ENCODE measurements at places on chromosomes 7 and 10. TPM values are rescaled to one million over a fixed set of nuclear protein-coding genes. Genes with fewer than 3 reads are reported as not detected.

Gene EVX1
- not detected for total RNA-seq

Gene ACTR3C
- total RNA-seq, result 0.06 TPM

Gene CALCR
- not detected for total RNA-seq

Gene ZNF425
- 1.3 TPM for total RNA-seq

Gene SFRP5
- 3.0 TPM for total RNA-seq

Gene HOXA4
- 4.1 TPM for total RNA-seq

Gene SNX10
- total RNA-seq, result 54.2 TPM

Gene SCIN
- total RNA-seq, result 0.06 TPM

Gene ACBD7
- 10.2 TPM for total RNA-seq

DNA sequence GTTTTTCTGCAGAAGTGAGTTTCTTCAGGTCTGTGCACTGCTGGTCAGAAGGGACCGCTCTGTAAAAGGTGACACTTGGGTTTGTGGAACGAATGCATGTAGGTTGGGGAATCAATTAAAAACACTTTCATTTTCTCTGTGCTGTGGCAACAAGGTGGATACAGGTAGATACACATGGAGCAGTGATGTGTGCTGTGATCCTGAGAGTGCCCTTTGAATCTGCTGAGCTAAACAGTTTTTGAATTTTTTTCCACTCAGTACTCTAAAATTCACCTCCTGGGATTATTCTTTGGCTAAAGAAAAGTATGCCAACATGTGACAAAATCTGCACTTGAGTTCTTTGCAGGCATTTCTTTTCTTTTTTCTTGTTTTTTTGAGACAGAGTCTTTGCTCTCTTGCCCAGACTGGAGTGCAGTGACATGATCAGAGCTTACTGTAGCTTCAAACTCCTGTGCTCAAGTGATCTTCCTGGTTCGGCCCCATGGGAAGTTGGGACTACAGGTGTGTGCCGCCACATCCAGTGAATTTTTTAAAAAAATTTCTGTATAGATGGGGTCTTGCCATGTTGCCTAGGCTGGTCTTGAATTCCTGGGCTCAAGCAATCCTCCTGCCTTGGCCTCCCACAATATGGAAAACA lies 338.9 kb downstream of the EXOC4 start:
- DNase-seq, result no peak

GRCh38 chr10:132595021-132595420 lies 57.4 kb downstream of the INPP5A start:
- DNase-seq, result no peak

GRCh38 chr10:53536322-53536721 lies 763.7 kb upstream of the MBL2 start:
- DNase-seq, result no peak

GRCh38 chr10:26952094-26952493 lies 91.3 kb upstream of the ABI1 start:
- no peak for DNase-seq

GRCh38 chr7:45919231-45919784 lies 1.8 kb downstream of the IGFBP3 start:
- DNase-seq, result no peak

DNA sequence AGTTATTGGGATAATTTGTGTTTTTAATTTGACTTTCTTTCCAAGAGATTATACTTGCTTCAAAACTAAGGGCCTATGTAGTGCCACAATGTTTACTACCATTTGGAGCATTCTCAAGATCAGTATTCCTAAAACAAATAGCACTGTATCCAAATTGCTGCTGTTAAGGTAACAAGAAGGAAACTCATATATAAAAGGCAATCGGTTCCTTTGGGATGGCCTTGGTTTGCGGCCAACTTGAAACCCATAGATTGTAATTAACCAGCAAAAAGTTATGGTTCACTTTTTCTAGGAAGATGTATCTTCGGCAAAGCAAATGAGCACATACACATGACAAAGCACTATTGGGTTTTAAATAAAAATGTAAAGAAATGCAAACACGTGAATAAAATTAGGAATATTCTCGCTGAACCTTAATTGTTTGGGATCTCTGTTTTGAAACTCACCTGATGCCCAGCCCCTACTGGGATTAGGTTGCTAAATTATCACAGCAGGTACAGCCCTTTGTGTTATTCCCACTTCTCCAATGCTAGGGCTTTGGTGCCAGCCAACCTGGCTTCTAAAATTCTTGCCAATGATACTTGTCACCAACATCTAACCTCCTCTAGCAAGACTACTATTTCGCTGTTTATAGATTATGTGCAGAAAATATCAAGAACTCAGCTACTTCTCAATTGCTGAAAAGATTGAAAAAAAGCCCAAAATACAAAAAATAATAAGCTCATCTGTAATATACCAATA lies 16.0 kb downstream of the CDNF start:
- no peak for DNase-seq

DNA sequence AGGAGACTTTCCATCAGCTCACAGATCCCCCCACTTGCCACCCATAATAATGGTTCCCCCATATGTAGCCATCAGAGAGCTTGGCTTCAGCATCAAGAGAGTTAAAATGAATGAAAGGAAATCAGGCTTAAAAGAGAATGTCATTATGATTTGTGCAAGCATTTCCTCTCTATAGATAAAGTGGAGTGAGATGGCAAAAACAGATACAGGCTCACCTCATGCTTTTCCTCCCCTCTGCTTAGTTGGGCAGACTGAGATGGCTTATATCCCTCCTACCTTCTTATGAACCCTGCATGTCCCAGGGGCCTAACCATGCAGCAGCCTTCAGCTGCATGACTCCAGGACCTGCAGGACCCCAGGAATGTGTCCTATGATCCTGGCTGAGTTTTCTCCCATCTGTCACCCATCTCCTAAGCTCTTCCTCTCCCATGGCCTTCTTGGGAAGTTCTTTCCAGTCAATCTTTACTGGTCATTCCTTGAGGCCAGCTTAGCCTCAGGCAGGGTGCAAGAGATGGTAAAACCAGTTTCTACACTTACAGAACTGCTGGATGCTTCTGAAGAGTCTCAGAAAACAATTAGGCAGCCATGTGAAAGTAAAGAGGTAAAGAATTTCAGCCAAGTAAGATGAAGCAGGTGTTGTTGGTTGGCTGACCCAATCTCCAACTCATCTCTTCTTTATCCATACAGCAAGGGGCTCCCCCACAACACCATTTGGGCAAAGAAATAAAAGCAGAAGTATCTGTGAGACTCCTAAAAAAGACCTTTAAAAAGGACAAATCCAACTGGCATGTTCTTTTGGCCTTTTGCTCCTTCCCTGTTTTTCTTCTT lies 159.7 kb downstream of the RTKN2 start:
- DNase-seq, result no peak

- peak; percentile 91 for DNase-seq
Observed at GRCh38 chr7:40221836-40222235, 87.0 kb downstream of the SUGCT start.

GRCh38 chr7:81256991-81257390 lies 338.1 kb upstream of the SEMA3C start:
- peak; percentile 44 for DNase-seq

DNA sequence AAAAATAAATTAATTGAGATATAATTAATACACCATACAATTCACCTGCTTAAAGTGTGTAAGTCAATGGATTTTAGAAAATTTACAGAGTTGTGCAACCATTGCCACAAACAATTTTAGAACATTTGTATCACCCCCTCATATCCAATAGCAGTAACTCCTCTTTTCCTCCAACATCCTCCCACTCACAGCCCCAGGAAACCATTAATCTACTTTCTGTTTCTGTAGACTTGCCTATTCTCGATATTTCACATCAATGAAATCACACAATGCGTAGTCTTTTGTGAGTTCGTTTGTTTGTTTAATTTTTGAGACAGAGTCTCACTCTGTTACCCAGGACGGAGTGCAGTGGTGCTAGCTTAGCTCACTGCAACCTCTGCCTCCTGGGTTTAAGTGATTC lies 13.7 kb upstream of the HERC4 start:
- peak; percentile 21 for DNase-seq

DNA sequence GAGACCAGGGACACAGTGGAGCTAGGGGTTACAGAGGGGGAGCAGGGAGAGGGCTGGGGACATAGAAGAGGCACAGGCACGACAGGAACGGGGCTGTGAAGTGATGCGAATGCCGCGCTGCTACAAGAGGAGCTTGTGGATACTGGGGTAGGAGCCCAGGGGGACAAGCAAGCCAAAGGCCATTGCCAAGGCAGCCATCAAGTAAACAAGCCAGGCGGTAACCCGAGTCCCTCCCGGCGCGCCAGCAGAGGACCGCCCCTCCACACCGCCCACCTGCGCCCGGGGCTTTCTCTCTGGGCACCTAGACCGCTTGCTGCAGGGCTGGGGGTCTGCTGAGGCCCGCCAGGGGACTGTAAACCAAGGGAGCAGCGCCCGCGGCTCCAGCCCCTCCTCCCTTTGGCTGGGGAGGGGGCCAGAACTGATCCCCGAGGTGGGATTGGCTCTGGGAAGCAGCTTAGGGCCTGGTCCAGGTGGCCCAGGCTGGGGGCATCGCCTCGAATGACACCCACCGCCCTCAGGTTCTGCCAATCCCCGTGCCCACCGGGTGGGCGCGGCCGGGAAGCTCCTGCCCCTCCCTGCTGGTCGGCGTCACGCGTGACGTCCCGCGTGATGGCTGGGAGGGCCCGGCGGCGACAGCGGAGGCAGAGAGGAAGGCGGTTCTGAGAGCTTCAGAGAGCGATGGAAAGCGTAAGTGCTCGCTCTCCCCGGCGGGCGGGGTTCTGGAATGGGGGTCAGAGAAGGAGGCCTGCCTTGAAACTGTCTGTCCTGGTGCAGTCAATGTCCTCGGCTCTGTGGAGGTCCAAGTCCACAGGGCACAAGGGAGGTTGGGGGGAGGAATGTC lies 982 bp downstream of the SFXN3 start:
- peak; percentile 66 for DNase-seq

DNA sequence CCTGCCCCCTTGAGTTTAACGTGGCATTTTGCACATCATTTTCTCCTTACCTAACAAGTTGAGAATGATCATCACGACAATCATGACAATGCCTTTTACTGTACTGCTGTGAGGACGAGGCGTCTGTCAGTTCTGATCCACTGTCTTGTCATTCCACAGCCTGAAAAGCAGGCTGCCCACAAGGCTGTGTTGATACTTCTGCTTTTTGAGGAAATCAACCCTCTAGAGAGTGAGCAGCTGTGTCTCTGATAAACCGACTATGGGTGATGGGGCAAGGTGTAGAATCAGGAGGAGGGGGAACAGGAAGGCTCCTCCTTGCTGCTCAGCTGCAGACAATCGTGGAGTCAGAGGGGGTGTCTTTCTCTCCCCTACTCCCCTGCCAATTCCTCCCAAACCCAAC lies 30.6 kb upstream of the C10orf120 start:
- DNase-seq, result no peak

DNA sequence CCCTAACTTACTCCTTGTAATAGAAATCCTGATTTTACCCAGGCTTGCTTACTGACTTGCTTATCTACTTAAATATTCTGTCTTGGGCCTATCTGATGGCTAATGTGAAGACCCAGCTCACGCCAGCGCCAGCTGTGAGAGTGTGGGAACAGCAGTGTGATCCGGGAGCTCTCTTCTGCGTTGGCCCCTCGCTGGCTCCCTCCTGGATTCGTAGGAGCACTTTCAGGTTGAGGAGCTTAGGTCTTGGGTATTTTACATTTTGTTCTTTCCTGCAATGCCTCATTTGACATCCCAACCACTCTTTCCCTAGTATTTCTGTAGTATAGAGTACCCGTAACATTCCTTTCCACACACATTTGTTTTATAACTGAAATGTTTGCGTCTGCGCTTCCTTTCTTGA lies 51.7 kb downstream of the CREM start:
- DNase-seq, result no peak

GRCh38 chr7:37117292-37117691 lies 331.4 kb downstream of the ELMO1 start:
- DNase-seq, result no peak

DNA sequence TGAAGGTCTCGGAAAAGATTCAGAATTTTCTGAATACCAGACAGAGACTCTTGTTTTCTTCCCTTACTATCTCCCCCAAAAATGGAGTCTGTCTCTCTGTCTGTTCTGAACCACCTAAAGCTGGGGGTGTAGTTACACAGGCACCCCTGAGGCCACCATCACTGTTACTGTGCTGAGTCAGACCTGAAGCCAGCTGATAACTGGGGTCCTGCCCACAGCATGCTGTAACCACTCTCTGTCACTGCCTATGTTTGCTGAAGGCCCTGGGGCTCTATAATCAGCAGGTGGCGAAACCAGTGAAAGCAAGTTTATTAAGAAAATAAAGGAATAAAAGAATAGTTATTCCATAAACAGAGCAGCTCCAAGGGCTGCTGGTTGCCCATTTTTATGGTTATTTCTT lies 575.2 kb upstream of the POT1 start:
- DNase-seq, result no peak

DNA sequence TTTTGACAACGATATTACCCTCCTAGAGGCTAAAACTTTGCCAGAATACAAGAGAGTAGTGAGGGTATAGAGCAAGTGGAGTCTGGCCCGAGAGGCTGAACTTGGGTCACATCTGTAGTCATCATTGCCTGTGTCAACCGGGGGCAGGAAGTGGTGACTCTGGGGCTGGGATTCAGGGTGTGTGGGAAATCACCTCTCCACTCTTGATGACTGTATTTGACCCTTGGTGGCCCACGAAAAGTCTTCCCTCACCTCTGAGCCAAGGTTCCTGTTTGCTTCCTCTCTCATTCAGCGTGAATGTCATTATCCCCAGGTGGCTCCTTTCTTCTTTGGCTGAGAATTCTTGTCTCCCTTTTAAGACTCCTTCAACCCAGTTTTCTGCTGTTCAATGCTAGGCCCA lies 240.4 kb downstream of the ABCA13 start:
- DNase-seq, result no peak

- DNase-seq, result no peak
Observed at GRCh38 chr7:144908943-144909556, 73.2 kb upstream of the TPK1 start.

GRCh38 chr10:110858297-110858934 lies 13.3 kb upstream of the PDCD4 start:
- DNase-seq, result no peak

GRCh38 chr10:68668231-68668630 lies 52.8 kb upstream of the CCAR1 start:
- DNase-seq, result no peak

GRCh38 chr7:131328377-131329175 lies 900 bp downstream of the MKLN1 start:
- no peak for DNase-seq

DNA sequence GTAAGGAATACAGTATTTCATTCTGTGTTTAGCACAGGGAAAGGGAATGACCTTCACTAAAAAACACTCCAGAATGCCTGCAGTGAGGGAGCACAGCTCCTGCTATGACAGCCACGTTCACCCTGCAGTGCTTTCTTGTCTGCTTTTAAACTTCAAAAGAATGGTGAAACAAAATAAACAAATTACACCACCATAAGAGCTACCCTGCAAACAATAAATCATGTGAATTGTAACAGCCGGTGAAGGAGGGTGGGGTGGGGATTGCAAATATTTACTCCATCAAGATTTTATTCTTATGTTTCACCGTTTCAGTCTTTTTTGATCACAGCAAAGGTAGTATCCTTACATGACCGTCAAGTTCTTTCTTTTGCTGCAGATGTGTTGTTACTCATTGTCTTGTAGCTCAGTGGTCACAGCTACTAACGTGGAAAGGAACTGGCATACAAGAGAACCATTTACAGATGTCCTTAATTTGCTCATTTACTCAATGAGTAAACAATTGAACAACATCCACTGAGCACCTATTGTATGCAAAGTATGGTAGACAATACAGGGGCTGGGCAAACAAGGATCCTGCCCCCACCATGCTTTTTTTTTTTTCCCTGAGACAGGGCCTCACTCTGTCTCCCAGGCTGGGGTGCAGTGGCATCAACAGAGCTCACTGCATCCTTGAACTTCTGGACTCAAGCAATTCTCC lies 4.1 kb upstream of the CHN2 start:
- DNase-seq, result no peak

GRCh38 chr10:3868271-3868664 lies 83.3 kb upstream of the KLF6 start:
- DNase-seq, result no peak
